ENCODE measurements at places on chromosomes 3 and 15.

DNA sequence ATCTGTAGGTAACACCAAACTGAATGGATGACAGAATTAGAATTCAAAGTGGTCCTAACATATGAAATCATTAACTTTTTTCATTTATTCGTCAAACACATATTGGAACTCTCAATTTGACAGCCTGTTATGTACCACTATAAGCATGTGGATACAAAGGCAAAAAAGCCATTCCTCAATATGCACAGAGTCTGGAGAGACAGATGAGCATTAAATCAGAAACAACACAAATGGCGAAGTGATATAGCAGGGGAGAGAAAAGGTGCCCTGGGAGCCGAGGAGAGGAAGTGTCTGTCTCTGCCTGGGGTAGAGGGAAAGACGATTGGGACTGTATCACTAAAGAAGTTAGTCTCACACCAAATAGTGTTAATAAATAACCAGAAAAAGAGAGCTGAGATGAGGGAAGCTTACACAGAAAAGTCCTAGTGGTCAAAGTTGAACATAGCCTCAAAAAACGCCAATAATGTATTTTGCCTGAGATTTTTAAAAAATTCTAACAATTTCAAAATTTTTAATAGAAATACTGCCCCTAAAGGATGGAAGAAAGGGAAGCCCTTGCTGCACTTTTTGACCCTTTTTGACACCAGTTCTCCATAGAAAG is 417.5 kb downstream of the TUSC7 start:
- no peak for DNase-seq

- DNase-seq = no peak
Observed at GRCh38 chr15:99614749-99615288, 49.0 kb downstream of the MEF2A start.

DNA sequence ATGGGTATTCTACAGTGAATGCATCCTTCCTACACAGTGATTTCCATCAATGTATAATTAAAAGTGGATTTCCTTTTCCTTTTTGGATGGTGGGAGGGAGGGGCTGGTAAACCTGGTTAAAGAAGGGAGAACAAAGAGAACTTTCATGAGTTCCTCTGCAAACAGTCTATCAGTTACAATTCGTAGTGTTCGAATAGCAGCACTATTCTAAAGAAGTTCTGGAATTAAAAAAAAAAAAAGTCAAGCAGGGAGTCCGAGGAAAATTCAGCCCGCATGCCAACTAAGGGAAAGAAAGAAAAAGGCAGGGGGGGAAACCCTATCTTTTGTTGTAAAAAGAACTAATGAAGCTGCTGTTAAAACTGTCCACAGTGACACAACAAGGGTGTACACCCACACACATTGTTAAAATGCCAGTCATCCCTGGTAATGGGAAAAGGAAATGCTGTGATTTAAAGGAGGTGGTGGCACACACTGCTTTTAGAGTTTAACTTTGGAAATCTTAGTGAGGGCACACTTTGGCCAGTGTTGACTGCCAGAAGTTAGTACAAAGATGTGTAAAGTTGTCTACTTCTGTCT is 521.2 kb downstream of the ZIC1 start:
- DNase-seq = no peak

GRCh38 chr3:116111765-116112164 is 333.5 kb downstream of the LSAMP start:
- DNase-seq = no peak

DNA sequence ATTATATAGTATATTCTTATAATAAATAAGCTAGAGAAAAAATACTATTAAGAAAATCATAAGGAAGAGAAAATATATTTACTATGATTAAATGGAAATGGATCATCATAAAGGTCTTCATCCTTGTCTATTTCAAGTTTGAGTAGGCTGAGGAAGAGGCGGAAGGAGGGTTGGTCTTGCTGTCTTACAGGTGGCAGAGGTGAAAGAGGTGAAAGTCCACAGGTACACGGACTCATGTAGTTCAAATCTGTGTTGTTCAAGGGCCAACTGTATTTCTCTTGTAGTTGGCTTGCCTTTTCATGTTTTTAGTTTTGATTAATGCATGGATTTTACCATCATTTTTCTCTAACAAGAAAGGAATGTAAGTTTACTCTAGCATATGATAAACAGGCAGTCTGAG is 41.7 kb downstream of the PDCD6IP start:
- no peak for DNase-seq
